Stimulated activated CD8-positive, alpha-beta memory T cell treated with anti-CD3 and anti-CD28 coated beads, Interleukin-15, amount 100 ng/mL, for 24 hours (primary cell): ENCODE measurements at places on chromosomes 12 and 14.

DNA sequence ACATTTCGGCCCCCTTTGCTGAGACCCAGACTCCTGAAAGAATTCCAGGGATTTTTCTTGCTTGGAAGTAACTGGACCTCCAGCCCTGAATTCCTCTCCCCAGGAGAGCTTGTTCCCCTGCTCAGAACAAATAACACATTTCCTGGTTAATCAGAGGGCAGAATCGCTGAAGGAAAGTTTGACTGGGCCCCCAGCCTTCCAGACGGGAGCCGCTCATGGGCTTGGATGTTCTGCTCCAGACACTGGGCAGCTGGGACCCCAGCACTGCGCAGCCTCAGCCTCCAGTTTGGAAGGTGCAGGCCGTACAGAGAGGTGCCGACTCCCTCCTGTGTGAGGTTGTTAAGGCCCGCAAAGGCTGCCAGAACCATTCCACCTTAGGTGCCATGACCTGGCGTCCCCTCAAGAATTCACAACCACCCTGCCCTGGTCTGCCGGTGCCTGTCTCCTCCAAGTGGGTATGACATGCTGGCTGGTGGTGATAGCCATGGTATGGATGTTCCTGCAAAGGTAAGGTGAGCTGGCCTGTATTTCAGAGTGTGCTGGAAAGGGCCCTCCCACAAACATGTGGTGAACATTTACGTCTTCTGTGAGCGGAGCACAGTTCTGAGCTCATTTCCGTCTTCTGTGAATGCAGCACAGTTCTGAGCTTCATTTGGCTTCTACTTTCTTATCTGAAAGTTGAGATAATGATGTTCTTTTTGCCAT is 5.1 kb upstream of the LTBP2 start:
- no peak for DNase-seq

- DNase-seq, result no peak
These were observed 17.0 kb downstream of the NOC4L start for GRCh38 chr12:132161036-132161781.

DNA sequence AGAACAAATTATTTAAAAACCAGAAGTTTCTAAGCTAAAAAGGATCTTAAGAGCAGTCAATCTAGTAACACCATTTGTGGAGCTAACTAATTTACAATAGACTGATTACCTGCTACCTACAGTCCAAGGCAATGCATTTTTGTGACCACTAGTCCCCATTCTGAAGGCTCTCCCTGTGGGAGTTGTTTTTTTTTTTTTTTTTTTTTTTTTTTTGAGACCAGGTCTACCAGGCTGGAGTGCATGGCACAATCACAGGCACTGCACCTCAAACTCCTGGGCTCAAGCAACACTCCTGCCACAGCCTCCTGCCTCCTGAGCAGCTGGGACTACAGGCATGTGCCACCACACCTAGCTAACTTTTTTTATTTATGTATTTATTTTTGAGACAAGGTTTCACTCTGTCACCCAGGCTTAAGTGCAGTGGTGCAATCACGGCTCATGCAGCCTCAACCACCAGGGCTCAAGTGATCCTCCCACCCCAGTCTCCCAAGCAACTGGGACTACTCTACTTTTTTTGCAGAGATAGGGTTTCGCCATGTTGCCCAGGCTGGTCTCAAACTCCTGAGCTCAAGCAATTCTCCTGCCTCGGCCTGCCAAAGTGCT is 3.9 kb downstream of the GNPTAB start:
- no peak for DNase-seq

DNA sequence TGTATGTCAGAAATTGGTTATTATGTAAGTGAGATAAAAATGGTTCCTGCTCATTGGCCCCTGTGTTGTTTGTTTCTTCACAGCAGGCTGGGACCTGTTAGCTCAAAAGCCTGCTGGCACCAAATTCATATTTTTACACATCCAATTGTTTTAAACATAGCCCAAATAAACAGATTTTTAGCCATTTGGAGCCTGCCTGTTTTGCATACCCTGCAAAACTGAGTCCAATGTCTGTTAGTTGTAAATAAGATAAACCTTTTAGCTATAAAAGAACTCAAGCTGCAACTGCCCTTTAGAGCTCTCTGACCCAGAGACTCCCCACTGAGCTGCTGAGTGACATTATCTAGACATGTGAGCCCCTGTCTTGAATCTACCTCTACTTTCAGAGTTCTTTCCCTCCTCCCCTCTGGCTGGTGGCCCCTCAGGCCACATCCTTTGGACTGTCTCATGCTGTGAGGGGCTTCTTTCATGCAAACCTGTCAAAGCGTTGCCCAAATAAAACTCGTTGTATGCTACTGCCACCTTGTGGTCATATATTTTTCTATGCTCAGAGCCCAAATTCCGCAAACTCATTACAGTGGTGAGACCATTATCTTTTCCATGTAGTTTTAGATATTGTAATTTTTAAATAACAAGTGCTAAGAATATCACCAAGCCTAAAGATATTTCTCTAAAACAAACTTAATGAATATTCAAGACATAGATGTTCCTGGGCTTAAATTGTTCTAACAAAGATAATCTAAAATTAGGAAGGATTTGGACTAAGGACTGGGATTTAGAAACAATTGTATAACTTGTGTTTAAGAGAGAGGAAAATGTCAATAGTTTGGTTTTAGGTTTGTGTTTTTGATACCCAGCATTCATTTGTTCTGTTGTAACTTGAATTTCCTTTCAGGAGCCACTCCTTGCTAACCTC is 337.9 kb downstream of the AACS start:
- no peak for DNase-seq

- no peak for DNase-seq
These were observed 194.6 kb upstream of the KRR1 start for GRCh38 chr12:75705749-75706711.

- DNase-seq, result no peak
These were observed 5.8 kb downstream of the CFAP54 start for GRCh38 chr12:96495155-96495554.

- DNase-seq, result no peak
These were observed 10.7 kb downstream of the FGF6 start for GRCh38 chr12:4434706-4435425.

DNA sequence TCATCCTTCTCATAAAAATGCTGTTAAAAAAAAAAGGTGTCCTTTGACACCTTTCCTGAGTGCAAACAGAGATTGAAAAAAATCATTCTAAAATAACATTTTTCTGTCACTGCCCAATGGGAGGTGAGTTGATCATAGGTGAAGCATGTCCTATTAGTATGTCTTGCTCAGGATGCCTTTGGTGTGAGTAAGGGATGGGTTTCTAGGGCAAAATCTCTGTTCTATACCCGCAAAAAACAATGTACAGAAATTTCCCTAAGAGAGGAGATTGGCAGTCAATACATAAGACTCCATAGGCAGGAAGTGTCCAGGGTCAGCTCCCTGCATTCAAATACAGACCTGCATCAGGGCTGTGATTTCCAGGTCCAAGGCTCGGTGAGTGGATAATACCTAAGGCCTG is 195.2 kb downstream of the DAD1 start:
- DNase-seq, result no peak

GRCh38 chr14:69299286-69300035 is 39.5 kb downstream of the GALNT16 start:
- DNase-seq, result no peak

GRCh38 chr12:52084491-52085231 is 5.2 kb downstream of the SMIM41 start:
- no peak for DNase-seq

DNA sequence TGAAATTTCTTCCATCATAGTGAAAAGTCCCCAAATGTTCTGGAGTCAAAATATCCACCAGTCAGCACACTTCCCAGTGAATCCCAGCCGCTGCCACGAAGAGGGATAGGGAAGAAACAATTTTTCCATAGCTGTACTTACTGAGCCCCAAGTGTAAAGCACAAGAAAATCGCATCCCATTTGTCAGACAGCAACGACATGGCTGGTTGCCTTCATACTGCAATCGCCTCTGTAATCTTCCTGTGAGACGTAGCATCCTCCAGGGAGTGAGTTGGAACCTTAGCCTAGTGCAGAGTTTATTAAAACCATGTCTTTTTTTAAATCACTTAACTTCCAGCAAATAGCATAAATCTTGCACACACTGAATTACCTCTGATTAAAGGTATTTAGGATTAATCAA is 56.8 kb downstream of the GNG2 start:
- no peak for DNase-seq

DNA sequence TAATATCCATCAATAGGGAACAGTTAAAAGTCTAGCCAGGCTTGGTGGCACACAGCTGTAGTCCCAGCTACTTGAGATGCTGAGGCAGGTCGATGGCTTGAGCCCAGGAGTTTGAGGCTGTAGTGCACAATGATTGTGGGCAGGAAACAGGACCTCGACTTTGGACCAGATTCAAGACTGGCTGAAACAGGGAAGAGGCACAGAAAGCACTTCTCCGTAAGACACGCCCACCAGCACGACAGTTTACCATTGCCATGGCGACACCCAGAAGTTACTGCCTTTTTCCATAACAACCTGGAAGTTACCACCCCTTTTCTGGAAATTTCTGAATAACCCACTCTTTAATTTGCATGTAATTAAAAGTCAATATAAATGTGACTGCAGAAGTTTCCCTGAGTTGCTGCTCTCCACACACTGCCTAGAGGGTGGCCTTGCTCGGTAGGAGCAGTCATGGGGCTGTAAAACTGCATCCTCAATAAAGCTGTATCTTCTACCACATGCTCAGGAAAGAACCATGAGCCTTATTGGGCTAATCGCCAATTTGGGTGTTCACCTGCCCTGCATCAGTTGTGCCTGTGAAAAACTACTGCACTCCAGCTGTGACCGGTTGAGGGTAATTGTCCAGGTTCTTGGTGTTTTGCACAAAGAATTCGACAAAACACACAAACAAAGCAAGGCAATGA is 4.6 kb upstream of the LRRC23 start:
- DNase-seq, result no peak

- DNase-seq, result no peak
These were observed 150.6 kb downstream of the BCL11B start for GRCh38 chr14:99121319-99121875.

DNA sequence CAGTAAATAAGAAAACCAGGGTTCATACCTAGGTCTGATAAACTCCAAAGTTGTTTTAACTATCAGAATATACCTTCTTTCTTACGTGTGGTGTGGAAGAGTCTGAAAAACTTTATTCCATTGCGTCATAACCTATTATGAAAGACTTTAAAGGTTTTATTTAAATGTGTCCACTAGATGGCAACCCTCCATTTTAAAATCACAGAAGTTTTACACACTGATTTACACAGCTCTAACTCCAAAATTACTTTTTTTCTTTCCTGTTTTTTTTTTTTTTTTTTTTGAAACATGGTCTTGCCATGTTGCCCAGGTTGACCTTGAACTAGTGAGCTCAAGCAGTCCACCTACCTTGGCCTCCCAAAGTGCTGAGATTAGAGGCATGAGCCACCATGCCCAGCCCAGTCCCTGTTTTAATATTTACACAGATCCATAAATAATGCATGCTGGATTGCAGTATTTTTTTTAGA is 17.3 kb upstream of the TMPRSS12 start:
- no peak for DNase-seq

- no peak for DNase-seq
These were observed 194.3 kb downstream of the AEBP2 start for GRCh38 chr12:19633641-19634040.

DNA sequence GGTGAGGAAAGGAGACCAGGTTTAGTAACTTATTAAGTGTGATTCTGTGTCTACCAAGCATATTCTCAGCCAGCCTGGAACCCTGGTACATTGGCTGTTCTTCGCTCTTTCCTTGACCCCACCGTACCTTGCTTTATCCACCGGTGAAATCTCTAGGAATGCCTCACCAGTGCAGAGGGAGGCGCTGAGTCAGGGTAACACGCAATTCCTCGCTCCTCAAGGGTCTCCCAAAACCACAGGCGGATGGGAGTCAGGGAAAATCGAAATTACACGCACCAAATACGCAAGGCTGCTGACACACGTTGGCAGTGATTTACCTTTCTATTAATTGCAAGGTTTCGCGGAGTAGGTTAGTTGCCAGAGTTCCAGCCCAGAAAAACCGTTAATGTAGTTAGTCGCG is 845 bp downstream of the L3HYPDH start:
- no peak for DNase-seq

DNA sequence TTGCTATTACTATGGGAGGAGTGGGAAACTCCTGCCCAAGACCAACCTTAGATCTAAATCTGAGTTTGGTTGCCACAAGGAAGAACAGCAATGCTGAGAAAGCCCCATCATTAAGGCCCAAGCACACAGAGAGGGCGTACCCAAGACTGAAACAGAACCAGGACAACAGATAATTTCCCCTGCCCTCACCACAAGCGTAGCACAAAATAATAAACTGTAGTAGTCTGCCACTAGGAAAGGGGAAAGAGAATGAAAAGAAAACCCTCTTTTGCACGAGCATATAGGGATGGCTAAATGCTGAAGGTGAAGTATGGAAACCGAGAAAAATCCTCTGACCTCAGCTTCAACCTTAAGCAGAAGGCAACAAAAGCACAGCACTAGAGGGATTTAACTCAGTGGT is 76.5 kb upstream of the DHRS4 start:
- no peak for DNase-seq

- DNase-seq, result no peak
These were observed 1.9 kb upstream of the FOXN3 start for GRCh38 chr14:89418976-89419375.

DNA sequence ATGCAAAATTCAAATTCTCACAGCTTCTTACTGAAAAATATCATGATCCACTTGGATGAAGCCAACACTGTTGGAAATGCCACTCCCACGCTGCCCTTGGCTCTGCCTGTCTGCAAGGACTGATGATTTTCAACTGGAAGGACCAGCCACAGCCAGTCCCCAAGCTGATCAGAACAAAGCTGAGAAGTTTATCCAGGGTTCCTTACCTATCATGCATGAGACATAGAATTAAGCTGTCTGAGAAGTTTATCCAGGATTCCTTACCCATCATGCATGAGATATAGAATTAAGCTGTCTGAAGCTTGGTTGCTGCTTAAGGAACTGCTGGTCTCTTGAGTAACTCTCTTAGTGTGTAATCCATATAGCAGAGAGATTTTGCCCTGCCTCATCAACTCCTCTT is 159.8 kb upstream of the TMEM260 start:
- no peak for DNase-seq

DNA sequence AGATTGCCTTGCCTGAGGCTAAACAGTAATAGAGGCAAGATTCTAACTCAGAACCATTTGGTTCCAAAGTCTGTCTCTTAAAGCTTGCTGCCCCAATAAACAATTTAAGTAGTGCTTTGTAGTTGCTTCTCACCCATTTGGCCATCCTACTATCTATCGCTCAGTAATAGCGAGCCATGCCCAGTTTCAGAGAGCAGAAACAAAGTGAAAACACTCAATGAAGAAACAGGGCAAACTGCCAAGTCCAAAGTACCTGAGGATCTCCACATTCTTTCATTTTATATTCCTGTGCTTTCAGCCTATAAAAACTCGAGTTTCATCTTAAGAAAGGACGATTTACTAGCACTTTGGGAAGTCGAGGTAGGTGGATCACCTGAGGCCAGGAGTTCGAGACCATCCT is 103.3 kb upstream of the BBS10 start:
- no peak for DNase-seq

- DNase-seq, result no peak
These were observed 18.1 kb upstream of the HSP90B1 start for GRCh38 chr12:103912069-103912468.

DNA sequence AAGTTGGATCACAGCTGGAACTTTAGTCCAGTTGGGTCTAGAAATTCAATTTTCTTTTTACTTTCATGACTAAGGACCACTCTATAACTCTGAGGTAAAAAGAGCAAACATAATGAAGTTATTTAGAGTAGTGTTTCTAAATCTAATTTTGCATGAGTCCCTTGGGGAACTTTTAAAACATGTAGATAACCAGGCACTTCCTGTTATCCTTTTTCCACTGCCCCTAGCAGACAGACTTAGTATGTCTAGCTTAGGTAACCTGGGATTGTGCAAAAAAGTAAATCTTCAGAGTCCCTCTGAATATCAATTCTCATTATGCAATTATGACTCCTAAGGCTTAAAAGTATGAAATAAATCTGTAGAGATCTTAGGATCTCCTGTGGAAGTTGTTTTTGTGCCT is 371.2 kb downstream of the DIO2 start:
- no peak for DNase-seq
